ENCODE measurements at places on chromosomes 13 and 19.

DNA sequence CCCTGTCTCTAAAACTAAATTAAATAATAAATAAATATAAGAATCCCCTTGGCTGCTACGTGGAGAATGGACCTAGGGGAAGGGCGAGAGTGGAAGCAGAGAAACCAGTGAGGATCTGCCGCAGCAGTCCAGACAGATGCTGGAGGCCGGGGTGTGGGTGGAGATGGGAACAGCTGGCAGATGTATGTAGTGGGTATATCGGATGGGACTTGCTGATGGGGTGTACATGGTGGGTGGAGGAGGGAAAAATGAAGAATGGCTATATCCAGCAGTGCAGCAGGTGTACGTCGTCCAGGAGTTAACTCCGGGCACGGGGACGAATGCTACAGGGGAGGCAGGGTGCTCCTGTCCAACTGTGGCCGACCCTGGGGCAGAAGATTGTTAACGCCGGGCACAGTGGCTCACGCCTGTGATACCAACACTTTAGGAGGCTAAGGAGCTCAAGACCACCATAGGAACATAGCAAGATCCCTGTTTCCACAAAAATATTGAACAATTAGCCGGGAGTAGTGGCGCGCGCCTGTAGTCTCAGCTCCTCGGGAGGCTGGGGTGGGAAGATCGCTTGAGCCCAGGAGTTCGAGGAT is 654 bp downstream of the CEP89 start:
- peak; percentile 3 for DNase-seq

GRCh38 chr13:76792731-76793347 is 93.4 kb downstream of the KCTD12 start:
- DNase-seq, result peak; percentile 62

- DNase-seq, result peak; percentile 98
These were observed 18.9 kb upstream of the EPHX3 start for GRCh38 chr19:15251010-15251748.

DNA sequence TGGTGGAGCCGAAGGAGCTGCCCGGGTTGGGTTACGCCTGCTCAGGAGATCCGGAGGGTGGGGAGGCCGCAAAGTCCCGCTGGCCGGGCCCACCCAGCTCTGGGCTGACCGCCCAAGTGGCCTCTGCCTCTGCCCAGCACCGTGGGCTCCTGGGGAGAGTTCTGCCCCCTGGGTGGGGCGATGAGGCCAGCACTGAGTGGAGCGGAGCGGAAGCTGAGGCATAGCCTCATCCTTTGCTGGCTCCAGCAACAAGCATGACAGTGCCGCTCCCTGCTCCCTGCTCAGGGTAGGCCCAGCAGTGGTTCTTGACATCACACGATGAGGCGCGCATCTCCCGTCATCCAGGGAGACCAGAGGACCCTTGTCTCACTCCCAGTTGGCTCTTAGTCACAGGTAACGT is 22.5 kb downstream of the CCDC8 start:
- DNase-seq, result no peak

- no peak for DNase-seq
These were observed 1319.1 kb upstream of the SPRY2 start for GRCh38 chr13:81659984-81660383.

- DNase-seq, result peak; percentile 15
These were observed 27.1 kb downstream of the ELAVL1 start for GRCh38 chr19:7978179-7978825.

GRCh38 chr13:52737451-52737850 is 2.2 kb downstream of the CNMD start:
- no peak for DNase-seq

All from EH (cell line).